ENCODE measurements at places on chromosomes 3 and 15. TPM values are rescaled to one million over a fixed set of nuclear protein-coding genes. Genes with fewer than 3 reads are reported as not detected.

Gene KLHL6
- 2.7 TPM for total RNA-seq

Gene C15orf39
- total RNA-seq = 22.1 TPM

- DNase-seq = no peak
These were observed 368.7 kb downstream of the IL5RA start for GRCh38 chr3:2741516-2741915.

GRCh38 chr3:52408466-52408865, 36.4 kb downstream of the SEMA3G start:
- no peak for DNase-seq

DNA sequence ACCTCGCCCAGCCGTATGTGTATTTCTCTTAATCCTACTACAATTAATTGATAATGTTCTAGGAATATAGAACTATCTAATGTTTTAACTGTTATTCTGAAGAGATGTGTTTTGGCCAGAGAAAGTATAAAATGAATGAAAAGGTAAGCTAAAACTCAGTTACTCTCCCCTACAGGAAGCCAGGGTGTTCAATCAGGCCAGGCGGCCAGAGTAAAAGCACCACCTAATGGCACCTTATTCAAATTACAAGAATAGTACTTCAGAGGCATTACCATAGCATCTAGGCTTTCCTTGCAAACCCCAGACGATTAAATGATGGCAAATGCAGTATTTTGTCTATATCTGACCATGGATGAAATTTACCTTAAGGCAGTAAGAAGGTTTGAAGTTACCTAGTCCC, 10.4 kb downstream of the SLC12A8 start:
- DNase-seq = no peak

- no peak for DNase-seq
These were observed 194.6 kb downstream of the FAM43A start for GRCh38 chr3:194879991-194880939.

GRCh38 chr3:189355481-189356201, 183.9 kb downstream of the TPRG1 start:
- no peak for DNase-seq

- no peak for DNase-seq
These were observed 271.0 kb upstream of the TBL1XR1 start for GRCh38 chr3:177468331-177468730.

DNA sequence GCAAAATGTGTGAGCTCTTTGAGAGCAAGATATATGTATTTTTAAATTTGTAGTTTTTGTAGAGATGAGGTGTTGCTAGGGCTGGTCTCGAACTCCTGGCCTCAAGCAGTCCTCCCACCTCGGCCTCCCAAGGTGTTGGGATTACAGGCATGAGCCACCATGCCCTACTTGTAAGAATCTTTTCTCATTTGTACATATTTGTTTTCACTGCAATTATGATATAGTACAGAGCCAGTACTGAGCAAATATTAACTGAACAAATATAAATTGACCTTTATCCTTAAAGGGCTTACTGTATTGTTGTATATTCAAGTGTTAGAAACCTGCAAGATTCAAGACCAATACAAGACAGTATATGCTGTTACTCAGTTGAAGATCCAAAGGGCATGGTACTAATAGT, 53.4 kb downstream of the GTF2E1 start:
- DNase-seq = no peak

- DNase-seq = no peak
These were observed 20.7 kb downstream of the HGD start for GRCh38 chr3:120661106-120661905.

All from esophagus squamous epithelium (tissue), 5 donors.